ENCODE measurements at places on chromosomes 11 and 22.
A peak's percentile ranks its signal among the peaks of the same experiment; 100 is the strongest.

DNA sequence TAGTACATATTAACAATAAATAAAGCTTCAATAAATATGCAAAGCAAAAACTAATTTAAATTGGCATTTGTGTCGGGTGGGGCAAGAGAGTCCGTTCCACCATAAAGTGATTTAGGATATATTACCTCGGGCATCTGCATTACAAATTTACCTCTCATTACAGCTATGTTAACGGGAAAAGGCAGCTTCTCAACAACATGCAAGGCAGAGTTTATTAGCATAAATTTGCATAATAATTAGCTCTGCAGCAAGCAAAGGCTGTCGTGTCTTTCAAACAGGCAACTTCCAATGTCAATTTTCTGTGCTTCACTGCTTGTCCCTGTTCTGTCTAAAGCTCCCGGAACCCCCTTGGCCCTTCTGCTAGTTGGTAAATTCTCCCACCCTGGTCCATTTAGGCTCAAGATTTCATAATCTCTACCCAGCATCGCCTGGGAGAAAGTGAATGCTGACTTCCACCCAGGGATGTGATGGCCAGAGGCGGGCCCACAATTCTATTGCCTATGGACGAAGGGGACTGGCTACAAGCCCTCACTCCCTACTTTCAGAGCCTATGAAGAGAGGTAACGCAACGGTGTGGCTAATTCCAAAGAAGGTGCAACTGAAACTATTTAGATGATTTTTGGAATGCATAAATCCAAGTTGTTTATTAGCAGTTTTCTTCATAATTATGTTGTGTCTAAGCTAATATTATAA lies 462.1 kb downstream of the OPCML start:
- no peak for DNase-seq

GRCh38 chr11:78651136-78651775 lies 76.6 kb upstream of the NARS2 start:
- no peak for DNase-seq

DNA sequence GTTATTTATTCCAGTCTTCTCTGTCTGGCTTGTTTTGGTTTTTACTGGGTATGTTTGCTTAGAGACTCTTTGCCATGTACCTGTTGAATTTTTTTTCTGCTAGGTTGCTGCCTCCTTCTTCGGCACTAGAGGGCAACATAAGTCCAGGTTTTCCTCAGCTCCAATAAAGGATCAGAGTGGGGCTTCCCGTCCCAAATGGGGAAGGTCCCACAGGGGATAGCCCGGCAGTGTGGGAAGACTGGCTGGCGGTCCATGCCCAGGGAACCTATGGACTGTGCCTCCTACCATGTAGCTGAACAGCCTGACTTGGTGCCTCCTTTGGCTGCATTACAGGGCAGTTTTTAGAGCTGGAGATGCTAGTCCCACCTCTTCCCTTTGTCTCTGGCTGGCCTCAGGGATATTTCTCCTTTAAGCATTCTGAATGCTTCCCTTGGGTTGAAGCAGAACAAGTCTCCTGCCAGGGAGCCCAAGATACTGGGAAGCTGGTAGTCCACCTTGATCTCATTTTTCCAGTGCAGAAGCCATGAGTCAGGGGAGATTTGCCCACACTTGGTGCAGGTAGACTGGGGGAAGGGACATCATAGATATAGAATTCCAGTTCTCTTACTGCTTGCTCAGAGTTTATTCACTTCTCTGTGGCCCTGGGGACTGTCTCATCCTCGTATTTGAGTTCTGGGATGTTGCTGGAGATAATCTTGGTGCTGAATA lies 60.2 kb downstream of the BRD1 start:
- no peak for DNase-seq

- no peak for DNase-seq
These were observed 487.8 kb downstream of the BUD13 start for GRCh38 chr11:116285026-116285425.

- DNase-seq = peak; percentile 98
These were observed 18.8 kb downstream of the SNX19 start for GRCh38 chr11:130897262-130898182.

DNA sequence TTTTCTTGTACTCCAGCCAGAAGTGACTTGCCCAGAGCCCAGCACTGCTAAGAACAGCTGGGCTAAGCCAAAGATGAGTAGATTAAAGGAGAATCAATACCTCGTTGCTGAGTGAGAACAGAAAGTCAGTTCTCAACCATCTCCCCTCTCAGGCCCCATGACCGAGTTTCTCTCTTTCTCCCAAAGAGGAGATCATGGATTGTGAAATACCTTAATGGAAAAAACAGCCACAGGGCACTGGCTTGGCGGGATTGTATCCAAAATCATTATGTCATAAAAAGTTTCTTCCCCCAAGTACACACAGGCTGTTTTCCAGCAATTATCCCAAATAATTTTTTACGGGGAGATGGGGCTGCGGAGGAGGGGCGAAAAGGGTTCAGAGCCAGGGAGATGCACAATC lies 111.8 kb upstream of the TMEM45B start:
- DNase-seq = peak; percentile 75

GRCh38 chr11:123585706-123586105 lies 68.7 kb downstream of the SCN3B start:
- DNase-seq = peak; percentile 22

GRCh38 chr11:60633645-60634044 lies 65.8 kb upstream of the MS4A8 start:
- DNase-seq = no peak

DNA sequence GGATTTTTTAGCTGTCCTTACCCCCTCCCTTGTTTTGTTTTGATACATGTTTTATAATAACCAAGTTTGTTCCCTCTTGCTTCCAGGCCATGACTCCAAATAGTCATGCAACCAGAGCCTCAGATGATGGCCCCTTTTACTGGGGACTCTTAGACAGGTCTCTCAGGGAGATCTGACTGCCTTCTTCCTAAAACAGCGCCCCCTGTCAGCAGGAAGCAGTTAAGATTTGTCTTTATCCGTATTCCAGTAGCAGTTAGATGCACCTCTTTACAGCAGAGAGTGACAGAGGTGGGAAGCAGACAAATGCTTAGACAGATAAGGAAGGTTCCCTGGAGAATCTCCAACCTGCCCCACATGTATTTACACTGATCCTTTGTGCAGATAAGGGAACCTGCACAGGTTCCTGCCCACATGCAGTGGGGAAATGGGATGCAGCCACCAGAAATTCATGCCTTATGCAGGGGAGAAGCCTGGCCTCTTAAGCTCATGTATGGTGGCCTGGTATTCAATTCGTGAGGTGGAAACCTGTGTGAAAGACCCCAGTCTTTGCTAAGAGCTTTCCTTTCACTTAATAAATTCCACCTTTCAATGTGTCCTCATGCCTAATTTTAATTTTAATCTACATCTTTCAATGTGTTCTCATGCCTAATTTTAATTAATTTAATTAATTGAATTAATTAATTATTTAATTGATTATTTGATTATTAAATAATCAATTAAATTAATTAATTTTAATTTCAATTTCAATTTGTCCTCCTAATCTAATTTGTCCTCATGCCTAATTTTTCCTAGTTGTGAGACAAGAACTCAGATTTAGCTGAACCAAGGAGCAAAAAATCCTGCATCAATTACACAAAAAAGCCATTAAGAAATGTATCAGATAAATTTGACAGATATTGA lies 11.5 kb upstream of the GLYAT start:
- no peak for DNase-seq

DNA sequence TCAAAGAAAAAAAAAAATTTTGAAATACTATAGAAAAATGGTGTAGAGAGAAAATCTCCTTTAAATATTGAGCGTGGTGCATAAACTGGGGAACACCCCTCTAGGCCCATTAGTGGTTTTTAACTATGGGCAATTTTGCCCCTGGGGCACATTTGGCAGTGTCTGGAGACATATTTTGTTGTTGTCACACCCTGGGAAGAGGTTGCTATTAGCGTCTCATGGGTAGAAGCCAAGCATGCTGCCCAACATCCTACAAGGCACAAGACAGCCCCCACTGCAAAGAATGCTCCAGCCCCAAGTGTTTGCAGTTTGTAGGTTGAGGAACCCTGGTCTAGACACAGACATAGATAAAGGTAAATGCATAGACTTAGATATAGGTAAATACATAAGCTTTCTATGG lies 92.6 kb downstream of the KIAA1671 start:
- DNase-seq = no peak

DNA sequence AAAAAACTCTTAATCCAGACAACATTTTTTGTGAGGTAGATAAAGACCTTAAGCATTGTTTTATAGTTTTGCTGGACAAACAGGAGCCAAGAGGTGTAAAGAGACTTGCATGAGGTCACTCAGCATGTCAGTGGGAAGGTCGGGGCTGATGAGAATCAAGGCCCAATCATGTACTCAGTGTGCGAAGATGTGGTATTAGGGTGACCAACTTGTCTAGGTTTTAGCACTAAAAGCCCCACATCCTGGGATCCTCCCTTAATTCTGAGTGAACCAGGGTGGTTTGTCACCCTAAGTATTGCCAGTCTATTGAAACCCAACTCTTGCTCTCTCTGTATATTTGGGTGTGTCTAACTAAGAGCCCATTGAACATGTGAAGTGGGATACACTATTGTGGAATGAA lies 19.5 kb upstream of the SORL1-AS1 start:
- DNase-seq = no peak

- DNase-seq = no peak
These were observed 200.5 kb upstream of the CHORDC1 start for GRCh38 chr11:90423378-90423777.

GRCh38 chr22:24994070-24994763 lies 41.7 kb downstream of the KIAA1671 start:
- no peak for DNase-seq
